CD8-positive, alpha-beta memory T cell (primary cell): ENCODE measurements at places on chromosomes 16 and 17. TPM values are rescaled to one million over a fixed set of nuclear protein-coding genes. Genes with fewer than 3 reads are reported as not detected.
A peak's percentile ranks its signal among the peaks of the same experiment; 100 is the strongest.

DNA sequence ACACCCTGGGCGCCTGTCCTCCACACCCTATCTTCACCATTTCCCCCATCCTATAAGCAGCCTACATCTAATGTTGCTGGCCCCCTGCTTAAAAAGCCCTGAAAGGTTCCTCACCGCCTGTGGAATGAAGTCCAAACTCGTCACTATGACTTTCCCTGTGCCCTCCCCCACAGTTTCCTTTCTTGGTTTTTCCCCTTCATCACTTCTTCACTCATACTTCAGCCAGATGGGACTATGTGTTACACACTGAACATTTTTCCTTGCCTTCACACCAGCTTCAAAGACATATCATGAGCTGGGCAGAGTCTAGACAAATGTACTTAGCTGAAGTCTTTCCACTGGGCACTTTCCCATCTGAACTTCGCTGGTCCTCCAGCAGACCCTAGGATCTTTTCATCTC, 1.5 kb upstream of the MARCHF10 start:
- DNase-seq = no peak
- H3K4me3 ChIP-seq = no peak overlapping the region
- no peaks in the 10 kb centered on the region for H3K36me3 ChIP-seq
- no peaks in the 10 kb centered on the region for H3K4me1 ChIP-seq
- H3K27me3 ChIP-seq = peaks cover 12% of the 10 kb centered on the region

- H3K4me3 ChIP-seq = no peak overlapping the region
- H3K27me3 ChIP-seq = no peaks in the 10 kb centered on the region
- DNase-seq = no peak
- H3K36me3 ChIP-seq = no peaks in the 10 kb centered on the region
These were observed 5.4 kb upstream of the P2RX1 start for GRCh38 chr17:3921502-3922319.

The CACNA1G gene
- not detected for total RNA-seq

DNA sequence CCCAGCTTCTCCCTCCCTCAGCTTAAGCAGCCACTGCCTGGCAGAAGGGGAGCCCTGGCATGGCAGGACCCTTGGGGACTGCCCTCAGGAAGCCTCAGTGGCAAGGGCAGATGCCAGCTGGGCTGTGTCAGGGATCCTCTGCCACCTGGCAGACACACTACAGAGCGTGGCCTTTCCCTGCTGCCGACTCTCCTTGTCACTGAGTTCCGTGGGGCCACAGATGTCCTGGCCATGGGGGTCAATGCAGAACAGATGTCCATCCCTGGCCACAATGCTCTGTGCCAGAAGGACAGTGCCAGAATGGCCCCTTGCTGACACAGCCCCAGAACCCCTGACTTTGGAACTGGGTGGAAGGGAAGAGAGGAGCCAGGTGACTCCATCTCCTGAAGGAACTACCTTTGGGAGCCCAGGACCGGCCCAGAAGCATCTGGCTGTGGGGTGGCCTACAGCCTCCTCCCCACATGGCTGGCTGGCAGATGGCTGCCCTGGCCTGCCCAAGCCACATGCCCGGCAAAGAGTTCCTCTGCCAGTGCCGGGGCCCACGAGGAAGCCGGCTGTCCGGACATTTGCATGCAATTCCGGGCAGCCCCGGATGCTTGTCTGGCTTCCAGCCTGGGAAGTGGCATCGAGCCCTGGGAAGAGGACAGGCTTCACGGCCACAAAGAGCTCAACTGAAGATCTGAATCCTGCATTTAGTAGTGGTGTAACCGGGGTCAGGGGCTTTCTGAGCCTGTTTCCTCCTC, 24.1 kb downstream of the NPTX1 start:
- no peak overlapping the region for H3K27ac ChIP-seq
- H3K4me3 ChIP-seq = no peak overlapping the region
- H3K36me3 ChIP-seq = no peaks in the 10 kb centered on the region
- H3K4me1 ChIP-seq = peaks cover 17% of the 10 kb centered on the region

GRCh38 chr17:75845058-75845711, 981 bp upstream of the UNC13D start:
- peaks cover 36% of the 10 kb centered on the region for H3K4me1 ChIP-seq
- peak overlapping the region; percentile 89 for H3K27ac ChIP-seq
- no peak overlapping the region for H3K4me3 ChIP-seq
- DNase-seq = peak; percentile 40
- peaks cover 37% of the 10 kb centered on the region for H3K36me3 ChIP-seq
- H3K27me3 ChIP-seq = no peaks in the 10 kb centered on the region
